ENCODE measurements at places on chromosomes 2 and 18. TPM values are rescaled to one million over a fixed set of nuclear protein-coding genes. Genes with fewer than 3 reads are reported as not detected.

- DNase-seq: no peak
Measured at GRCh38 chr18:11529081-11529480, 80.3 kb upstream of the SLC35G4 start.

- DNase-seq: no peak
Measured at GRCh38 chr2:3483227-3483985, 35.9 kb downstream of the ADI1 start.

- no peak for DNase-seq
Measured at GRCh38 chr2:23363268-23363667, 21.7 kb upstream of the KLHL29 start.

Gene RFTN2
- total RNA-seq: not detected

GRCh38 chr2:64085936-64086335 is 58.3 kb downstream of the PELI1 start:
- DNase-seq: no peak

DNA sequence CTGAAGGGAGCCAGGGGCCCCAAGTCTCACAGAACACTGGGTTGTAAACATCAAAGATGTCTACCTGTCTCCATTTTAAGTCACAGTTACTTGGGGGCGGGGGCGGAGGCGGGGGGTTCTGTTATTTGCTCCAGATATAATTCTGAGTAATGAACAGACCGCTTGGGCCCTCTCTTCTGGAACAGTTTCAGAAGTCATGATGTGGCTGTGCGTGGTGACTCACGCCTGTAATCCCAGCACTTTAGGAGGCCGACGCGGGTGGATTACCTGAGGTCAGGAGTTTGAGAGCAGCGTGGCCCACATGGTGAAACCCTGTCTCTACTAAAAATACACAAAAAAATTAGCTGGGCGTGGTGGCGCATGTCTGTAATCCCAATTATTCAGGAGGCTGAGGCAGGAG is 157.9 kb upstream of the APCDD1 start:
- no peak for DNase-seq

Gene RAX
- not detected for total RNA-seq

- DNase-seq: no peak
Measured at GRCh38 chr2:233832869-233833311, 21.4 kb downstream of the HJURP start.

DNA sequence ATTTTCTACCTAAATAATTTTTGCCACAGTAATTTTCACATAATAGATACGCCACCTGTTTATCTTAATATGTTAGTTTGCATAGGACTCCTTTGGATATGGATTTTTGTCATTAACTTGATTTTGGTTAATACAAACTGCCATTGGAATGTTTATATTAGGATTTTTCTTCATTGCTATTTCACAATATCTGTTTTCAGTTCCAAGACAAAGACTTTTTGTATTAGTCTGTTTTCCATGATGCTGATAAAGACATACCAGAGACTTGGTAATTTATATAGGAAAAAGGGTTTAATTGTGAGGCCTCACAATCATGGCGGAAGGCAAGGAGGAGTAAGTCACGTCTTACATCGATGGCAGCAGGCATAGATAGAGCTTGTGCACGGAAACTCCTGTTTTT is 503.1 kb upstream of the TMEFF2 start:
- no peak for DNase-seq

GRCh38 chr2:112724591-112725525 is 4.0 kb downstream of the NT5DC4 start:
- no peak for DNase-seq

All from activated CD8-positive, alpha-beta memory T cell treated with anti-CD3 and anti-CD28 coated beads, Interleukin-2, amount 10 ng/mL, durations not matched to agents 7 days and 5 days (primary cell).